Stimulated activated CD4-positive, alpha-beta T cell treated with anti-CD3 and anti-CD28 coated beads, Interleukin-12 subunit alpha, Interleukin-12 subunit beta, amount 100 ng/mL, for 4 hours (primary cell): ENCODE measurements at places on chromosomes 6 and 20.

DNA sequence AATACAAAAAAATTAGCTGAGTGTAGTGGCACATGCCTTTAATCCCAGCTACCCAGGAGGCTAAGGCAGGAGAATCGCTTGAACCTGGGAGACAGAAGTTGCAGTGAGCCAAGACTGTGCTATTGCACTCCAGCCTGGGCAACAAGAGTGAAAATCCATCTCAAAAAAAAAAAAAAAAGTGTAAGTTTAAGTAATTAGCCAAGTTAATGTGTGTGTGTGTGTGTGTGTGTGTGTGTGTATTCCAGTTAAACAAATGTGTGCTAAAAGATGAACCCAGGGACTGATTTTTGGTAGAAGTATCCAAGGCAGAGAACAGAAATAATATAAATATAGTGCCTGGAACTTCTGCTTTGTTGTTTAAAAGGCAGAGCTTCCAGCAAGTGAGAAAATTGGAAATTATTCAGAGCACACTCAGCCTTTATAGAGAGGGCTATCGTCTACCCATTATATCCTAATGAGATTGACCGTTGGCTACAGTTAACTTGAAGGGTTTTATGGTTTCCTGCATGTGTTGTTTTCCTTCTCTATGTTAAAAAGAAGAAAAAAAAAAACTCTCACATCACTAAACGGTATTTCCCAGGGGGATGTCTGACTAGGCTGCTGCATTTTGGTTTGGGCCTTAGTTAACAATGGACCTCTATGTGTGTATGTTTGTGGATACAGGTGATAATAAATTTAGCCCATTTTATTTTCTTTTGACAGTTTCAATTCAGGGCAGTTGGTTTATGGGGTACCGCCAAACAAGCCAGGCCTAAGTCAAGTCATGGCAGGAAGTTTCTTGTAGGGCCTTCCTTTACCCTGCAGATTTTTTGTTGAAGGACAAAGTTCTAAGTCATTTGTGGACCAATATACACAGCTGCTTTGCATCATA lies 9.8 kb downstream of the SOX4 start:
- no peak for DNase-seq

DNA sequence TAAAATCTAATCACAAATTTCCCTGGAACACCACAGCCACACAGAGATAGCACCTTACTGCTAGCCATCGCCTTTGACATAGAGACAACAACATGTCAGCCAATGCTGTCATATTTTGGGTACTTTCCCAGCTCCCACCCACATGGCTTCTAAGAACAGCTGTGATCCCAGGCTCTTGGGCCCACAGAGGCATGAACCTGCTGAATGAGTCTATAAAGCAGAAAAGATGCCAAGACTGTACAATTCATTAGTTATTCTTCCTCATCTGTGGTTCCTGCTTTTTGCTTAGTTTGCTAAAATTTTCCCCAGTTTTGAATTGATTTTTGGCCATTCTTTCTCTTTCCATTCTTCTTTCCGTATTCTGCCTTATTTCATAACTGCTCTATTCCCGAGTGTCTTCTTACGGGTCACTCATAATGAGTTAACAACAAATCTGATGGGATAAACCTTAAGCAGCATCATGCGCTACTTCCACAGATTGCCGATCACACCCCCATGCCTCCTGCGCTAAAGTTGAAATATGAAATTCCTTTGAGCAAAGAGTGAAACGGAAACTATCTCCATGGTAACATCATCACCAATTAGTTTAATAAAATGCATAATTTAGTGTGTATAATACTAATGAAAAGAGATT lies 327.3 kb upstream of the HSF2 start:
- DNase-seq = no peak

- no peak for DNase-seq
Measured at GRCh38 chr6:43578748-43579147, 2.8 kb downstream of the POLH start.

- DNase-seq = no peak
Measured at GRCh38 chr6:39892490-39893129, 41.7 kb downstream of the MOCS1 start.

DNA sequence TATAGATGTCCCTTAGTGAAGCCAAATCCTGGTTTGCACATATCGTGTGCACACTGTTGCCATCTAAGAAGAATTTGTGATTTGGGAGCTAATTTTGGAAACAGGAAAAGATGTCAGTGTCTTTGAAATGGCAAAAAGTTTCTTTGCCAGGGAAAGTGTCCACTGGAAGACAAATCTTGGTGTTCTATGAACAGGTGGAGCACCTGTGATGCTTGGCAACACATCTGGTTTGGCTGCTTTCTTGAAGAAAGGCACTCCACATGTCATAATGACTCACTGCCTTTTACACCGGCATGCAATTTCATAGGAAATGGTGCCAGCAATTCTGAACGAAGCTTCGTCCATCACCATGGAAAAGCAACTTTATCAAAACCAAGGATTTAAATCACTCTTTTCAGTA lies 1040.0 kb upstream of the MAP3K7 start:
- no peak for DNase-seq

DNA sequence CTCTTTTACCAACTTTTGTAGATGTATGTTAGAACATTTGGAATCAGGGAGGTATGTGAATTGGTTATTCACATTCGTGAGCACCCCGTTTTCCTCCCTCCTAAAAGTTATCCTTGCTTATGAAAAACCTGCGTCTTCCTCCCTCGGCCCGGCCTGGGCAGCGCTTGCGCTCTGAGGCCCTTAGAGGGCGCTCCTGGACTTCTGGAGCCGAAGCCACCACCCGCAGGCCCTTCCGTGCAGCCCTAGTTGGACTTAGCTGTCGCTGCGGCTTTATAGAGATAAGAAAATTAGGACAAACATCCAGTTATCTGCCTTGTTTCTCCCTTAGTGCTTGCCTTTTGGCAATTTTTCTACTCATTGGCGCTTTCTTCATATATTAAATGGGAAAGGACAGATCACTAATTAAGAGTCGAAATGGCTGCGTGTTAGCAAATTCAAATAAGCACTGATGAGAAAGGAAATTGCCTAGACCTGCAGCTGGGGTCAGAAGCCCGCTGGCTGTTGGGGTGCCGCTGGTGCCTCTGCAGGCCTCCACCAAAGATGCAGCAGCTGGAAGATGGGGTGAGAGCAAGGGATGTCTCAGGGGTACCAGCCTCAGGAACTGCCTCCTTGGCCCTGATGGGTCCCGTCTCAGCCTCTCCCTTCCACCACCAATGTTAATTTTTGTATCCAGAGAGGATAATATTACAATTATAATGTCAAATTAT lies 5.2 kb downstream of the FNDC1 start:
- peak; percentile 65 for DNase-seq

DNA sequence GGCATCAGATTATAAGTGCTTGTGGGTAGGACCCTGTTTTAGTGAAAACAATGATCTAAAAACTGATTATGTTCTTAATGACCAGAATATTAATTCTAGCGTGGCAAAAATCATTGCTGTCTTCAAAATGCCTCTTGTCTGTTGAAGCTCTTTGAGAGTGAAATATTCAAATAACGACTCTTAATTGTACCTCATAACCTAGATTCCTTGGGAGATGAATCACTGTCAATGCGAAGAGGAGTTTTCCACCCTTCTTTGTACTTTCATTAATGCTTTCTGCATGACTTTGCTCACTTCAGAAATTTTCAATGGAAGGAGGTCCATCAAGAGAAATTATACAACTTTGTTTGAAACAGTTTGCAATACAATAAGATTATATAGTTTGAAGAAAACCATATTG lies 71.5 kb downstream of the CRYBG1 start:
- no peak for DNase-seq

DNA sequence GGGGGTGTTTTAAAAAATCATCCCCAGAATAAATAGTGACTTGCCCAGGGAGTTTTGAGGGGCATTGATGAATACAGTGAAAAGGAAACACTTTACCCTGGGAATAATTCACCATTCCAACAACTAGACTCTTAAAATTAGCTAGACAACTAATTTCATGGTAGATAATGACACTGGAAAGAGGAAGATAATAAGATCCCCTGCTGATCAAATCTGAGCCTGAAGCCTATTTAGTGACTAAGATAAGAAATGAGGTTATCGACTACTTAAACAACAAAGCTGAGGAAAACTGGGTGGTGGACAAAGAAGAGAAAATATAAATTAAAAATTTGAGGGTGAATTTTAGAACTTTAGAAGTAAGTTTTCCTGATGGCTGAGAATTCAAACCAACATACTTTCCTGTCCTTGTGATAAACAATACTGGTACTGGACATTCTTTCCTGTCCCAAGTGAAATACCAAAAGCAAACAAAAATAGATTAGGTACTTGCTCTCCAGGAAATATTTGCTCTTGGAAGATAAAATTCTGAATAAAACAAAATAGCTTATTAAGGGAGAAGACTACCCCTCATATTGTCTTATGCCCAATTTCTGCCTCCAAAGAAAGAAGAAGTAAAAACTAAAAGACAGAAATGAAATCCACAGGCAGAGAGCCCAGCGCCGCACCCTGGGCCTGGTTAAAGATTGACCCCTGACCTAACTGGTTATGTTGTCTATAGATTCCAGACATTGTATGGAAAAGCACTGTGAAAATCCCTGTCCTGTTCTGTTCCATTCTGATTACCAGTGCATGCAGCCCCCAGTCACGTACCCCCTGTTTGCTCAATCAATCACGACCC lies 64.0 kb upstream of the ADGRF4 start:
- DNase-seq = no peak

DNA sequence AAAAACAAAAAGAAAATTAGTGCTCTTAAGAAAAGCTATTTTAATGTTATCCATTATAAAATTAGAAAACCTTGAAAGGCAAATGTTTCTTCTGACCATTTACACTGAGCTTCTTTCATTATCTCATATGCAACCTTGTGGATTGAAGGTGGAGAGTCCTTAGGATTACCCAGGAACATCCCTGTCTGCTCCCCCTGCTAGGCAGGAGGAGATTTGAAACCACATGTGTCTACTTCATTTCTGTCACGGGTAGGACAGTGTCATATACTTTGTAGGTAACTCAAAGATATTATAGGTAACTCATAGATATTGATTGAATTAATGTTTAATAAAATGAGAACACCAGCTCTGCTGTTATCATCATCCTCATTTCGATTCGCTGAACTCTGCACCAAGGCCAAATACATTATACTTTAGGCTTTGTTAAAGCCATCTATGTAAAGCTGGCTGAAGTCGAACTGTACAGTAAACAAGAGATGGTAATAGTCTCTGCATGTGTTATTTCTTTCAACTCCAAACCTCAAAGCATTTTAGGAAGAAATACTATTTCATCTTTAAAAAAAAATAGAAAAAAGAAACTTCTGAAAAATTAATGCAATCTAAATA lies 49.5 kb downstream of the HDAC2 start:
- no peak for DNase-seq

GRCh38 chr6:134398453-134398852 lies 80.5 kb upstream of the SGK1 start:
- DNase-seq = peak; percentile 9

DNA sequence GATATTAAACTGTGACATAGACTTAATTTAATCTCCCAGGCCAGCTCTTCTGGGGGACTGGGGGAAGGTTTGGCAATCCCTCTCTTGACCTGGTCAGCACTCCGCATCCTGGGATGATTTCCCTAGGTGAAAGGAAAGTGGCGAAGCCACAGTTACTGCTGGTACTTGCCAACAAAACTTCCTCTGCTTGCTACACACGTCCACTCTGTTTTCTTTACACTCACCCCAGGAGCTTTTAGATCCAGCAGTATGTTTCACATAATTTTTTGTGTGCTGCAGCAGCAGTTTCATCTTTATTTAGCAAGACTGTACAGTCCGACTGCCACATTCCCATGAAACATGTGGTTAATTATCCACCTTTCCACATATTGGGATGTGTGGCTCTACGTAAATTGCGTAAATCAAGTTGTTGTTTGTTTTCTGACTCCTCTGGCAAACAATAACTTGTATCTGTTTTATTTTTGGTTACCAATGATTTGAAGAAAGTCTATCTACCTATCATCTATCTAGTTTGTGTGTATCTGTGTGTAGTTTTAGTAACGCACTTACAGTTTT lies 284.0 kb downstream of the PHF3 start:
- DNase-seq = no peak
